ENCODE measurements at places on chromosomes 11 and 22.
A peak's percentile ranks its signal among the peaks of the same experiment; 100 is the strongest.

DNA sequence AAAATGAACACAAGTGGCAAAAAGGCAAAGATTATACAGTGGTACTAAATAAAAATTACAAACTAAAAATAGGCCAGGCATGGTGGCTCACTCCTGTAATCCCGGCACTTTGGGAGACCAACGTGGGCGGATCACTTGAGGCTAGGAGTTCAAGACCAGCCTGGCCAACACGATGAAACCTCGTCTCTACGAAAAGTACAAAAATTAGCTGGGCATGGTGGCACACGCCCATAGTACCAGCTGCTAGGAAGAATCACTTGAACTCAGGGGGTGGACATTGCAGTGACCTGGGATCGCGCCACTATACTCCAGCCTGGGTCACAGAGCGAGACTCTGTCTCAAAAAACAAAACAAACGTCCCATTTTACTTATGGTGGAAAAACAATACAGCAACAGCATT is 24.5 kb downstream of the ZNF280B start:
- DNase-seq, result no peak

GRCh38 chr22:29654420-29654819 is 51.0 kb downstream of the NF2 start:
- DNase-seq, result no peak

GRCh38 chr22:50197856-50198623 is 2.8 kb upstream of the SELENOO start:
- no peak for DNase-seq

DNA sequence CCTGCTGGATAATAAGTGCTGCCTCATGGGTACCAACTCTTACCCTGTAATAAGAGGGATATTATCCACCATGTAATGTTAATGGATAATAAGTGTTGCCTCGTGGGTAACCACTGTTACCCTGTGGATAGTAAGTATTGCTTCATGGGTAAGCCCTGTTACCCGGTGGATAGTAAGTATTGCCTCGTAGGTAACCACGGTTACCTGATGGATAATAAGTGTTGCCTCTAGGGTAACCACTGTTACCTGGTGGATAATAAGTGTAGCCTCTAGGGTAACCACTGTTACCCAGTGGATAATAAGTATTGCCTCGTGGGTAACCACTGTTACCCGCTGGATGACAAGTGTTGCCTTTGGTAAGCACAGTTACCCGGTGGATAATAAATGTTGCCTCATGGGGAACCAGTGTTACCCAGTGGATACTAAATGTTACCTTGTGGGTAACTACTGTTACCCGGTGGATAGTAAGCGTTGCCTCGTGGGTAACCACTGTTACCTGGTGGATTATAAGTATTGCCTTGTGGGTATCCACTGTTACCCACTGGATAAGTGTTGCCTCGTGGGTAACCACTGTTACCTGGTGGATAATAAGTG is 18.6 kb upstream of the NXPE4 start:
- DNase-seq, result no peak

DNA sequence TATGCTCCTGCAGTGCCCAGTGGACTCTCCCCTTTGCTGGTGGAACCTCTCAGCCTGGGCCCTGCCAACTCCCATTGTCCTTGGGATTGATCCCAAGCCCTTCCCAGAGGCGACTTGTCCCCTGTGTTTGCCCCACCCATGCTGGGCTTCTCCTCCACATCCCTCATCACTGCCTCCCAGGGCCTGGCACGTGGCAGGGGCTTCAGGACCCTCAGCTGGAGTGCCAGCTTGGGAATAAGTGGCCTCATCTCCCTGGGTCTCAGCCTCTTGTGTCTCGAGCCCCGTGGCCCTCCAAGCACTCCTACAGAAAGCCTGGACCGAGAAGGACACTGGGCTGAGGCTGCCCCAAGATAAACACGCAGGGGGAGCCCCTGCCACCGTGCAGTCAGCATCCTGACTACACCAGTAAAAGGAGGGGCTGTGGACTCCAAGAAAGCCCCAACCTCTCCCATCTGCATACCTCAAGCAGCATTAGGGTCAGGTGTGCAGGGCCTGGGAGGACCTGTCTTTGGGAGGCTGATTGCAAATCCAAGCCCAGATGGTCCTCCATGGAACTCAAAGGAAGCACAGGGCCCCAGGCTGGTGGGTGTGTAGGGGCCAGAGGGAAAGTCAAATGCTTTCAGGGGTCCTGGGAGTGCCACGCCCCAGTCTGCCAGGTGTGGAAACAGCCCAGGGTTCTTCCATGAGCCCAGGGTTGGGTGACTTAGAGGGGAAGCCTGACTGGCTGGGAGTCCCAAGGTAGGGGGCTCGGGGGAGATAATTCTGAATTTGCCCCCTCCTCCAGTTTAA is 9.5 kb upstream of the GNAZ start:
- no peak for DNase-seq

DNA sequence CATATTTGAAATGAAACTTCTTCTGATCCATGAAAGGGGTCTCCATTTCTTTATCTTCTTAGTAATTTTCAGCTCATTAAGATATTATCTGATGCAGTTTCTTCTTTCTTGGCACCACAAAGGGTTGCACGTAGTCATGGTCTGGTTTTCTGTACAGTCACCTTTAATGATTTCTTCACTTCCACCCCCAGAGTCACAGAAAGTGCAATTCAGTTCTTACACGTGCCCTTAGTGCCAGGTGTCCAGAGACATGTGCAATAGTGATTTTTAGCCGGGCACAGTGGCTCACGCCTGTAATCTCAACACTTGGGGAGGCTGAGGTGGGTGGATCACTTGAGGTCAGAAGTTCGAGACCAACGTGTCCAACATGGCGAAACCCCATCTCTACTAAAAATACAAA is 202.8 kb upstream of the MTNR1B start:
- DNase-seq, result peak; percentile 4
